Activated CD8-positive, alpha-beta memory T cell treated with anti-CD3 and anti-CD28 coated beads, Interleukin-2, amount 50 U/mL, for 4 hours (primary cell): ENCODE measurements at places on chromosomes 1 and 21.

- no peak for DNase-seq
Measured at GRCh38 chr1:47996060-47996405, 1.2 kb downstream of the TRABD2B start.

GRCh38 chr1:11722538-11722937 is 13.4 kb upstream of the AGTRAP start:
- DNase-seq: no peak

- no peak for DNase-seq
Measured at GRCh38 chr1:39711104-39711965, 20.1 kb upstream of the HPCAL4 start.

DNA sequence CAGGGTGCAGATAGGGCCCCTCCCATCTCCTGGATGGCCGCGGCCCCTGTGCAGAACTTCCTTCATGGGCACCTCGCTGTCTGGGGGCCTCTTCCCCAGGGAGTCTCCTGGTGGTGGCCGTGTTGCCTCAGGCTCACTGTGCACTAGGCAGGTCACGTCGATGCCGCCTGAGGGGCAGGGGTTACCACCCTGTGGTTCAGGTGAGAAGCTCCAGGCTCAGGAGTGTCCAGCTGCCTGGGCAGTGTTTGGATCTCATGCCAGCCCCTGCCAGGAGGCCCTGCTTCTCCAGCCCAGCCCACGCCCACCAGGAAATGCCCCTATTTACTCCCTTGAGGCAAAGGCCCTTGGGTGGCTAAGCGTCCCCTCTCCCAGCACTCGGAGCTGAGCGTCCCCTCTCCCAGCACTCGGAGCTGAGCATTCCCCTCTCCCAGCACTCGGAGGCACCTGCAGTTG is 2.1 kb downstream of the ITGB2 start:
- no peak for DNase-seq

DNA sequence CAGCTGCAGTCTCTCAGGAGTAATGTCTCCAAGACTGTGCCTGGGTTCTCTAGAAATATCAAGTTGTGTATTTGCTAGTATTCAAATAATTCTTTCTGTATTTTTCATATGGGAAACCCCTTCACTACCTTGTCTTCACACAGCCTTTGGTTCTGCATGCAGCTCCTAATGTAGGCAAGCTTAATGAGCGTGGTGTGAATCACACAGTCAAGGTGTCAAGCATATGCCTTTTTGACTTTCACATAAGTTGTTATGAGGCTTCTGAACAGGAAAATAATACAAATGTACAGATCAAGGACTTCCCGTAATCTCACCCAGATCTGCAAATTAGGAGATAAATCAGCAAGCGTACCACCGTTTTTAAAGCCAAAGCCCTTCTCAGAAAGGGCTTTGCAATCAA is at the start of gene FCRL3:
Gene FCRL3 (minus strand): TSS at position 38 of the 400 bp plus-strand sequence. CDS start 280 bp downstream, outside the sequence.
- no peak for DNase-seq

- no peak for DNase-seq
Measured at GRCh38 chr1:46642115-46642680, 25.6 kb upstream of the MOB3C start.

- no peak for DNase-seq
Measured at GRCh38 chr1:215595231-215595630, 28.1 kb downstream of the KCTD3 start.

DNA sequence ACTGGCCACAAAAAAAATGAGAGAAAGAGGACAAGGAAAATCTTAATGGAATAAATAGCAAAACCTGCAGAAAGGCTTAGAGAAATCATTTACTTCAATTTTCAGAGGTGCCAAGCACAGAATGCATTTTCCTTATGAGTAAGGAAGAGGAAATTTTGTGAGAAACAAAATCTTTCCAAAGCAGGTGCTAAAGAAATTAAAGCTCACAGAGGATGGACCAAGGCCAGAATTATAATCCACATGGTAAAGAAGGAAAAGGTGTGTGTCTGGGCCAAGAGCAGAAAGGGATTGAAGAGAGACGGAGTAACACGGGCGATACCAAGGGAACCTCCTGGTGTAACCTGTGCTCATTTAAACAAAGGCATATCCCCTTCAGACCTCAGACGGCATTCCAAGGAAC is 340.0 kb upstream of the NFIA start:
- no peak for DNase-seq

DNA sequence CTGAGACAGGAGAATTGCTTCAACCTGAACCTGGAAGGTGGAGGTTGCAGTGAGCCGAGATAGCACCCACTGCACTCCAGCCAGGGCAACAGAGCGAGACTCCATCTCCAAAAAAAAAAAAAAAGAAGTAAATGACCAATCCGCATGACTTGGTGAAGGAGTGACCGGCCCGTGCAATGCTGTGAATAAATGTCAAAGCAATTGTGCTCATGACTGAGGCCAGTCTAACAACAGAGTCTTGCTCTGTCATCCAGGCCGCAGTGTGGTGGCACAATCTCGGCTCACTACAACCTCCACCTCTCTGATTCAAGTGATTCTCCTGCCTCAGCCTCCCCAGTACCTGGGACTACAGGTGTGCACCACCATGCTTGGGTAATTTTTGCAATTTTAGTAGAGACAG is 27.8 kb upstream of the SLC19A1 start:
- DNase-seq: no peak
